Activated CD4-positive, alpha-beta T cell treated with anti-CD3 and anti-CD28 coated beads, Interleukin-2, Interleukin-4, amounts not matched to agents 100 ng/mL and 50 ng/mL, durations not matched to agents 16 hours and 8 hours (primary cell): ENCODE measurements at places on chromosomes 12 and 14.

DNA sequence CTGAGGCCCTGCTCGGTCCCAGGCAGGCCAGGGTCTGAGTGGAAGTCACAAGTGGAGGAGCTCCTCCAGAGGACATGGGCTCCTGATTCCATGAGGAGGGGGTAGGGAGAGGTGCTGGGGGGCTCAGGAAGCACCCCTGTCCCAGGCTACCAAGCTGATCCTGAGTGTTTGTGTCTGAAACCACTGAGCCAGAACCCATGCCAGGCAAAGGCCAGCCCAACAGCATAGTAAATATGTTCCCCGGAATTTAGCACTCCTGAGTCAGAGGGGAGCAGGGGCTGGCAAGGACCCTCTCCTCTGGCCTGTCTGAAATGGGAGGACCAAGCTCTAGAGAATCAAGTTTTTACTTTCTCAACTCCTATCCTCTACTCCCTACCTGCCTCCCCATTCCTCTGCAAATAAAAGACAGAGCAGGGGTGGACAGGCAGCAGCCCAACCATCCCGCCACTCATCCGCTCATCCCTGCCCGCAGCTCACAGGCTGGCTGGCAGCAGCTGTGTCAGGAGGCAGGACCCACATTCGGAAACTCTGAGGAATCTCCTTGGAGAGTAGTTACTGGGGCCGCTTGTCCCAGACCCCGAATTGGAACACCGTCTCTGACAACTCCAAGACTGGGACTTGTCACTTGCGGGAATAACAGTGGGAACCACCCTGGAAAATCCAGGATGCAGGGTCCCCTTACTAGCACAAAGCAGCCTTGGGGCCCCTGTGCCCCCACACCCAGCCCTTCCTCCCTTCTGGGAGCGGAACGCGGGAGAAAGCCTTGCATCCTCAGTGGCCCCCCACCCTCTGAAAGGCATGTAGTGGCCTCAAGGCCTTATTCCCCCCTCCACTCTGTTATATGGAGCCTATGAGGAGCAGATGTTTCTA is 102.5 kb downstream of the ZFP36L1 start:
- no peak for DNase-seq

GRCh38 chr12:76588881-76589565 is 29.5 kb upstream of the OSBPL8 start:
- DNase-seq: peak; percentile 46

- no peak for DNase-seq
Measured at GRCh38 chr12:129631316-129631715, 272.5 kb downstream of the TMEM132D start.

GRCh38 chr12:110229409-110229808 is 51.6 kb upstream of the ATP2A2 start:
- no peak for DNase-seq

DNA sequence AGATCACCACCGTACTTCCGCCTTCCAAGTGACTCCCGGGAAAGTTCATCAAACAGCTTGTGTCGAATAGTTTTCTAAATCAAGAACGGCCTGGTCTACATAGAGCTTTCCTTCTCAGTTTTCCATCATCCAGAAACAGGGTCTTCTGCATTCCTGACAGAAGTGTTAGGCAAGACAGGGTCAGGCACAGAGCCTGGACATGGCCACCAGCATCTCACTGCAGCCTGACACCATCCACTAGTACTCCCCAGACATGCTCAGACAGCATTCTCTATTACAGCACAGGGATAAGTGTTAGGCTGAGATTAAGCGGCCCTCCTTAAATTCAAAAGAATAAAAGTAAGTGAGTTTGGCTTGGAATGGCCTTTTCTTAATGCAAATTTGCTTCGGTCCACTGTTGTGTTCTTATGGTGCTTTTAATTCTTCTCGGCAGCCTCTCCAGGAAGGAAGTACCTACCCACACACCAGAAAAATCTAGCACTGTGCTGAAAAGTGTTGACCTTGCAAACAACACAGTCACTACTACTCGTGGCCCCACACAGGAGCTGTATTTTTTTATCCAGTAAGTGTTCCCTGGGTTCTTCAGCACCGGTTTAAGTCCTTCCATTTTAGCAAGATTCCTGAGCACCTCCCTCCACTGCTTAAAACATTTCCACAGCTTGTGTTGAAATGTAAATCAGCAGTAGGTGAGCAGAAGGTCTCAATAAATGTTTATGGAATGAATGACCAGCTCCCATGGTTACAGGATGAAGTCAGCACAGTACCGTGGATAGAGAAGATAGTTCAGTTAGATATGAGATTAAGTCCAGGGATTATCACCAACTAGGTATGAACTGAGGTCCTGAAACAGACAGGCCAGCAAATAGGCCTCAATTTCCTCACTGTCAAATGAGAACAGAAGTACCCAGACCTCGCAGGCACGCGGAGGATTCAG is 44.1 kb downstream of the SETD3 start:
- DNase-seq: peak; percentile 22

DNA sequence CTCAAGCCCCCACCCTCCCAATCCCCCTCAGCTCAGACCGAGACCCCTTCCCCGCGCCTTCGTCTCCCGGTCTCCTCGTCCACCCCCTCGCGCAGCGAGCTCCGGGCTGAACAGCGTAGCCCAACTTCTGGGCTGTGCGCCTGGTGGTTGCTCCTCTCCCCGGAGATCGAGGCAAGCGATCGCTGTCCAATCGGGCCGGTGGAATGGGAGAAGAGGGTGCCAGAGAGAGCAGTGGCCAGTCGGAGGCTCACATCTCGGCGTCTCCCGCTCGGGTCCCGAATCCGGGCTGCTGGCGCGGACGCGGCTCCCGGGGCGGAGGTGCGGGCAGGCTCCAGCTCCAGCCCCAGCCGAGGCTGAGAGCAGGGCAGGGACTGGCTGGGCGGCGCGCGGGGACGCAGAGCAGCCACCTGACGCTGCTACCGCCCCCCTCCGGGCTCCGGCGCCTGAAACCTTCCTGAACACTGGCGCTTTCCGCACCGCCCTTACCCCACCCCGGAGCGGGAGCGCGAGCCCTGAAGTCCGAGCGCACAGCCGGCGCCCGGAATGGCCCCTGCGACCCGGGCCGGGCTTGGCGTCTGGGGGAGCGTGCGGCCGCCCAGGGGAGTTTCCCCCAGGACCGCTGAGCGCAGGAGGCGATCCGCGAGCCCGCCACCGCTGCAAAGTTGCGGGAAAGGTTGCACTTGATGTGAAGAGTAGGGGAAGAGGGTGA is 508 bp upstream of the KCNH5 start:
- DNase-seq: no peak

- no peak for DNase-seq
Measured at GRCh38 chr14:94747739-94748138, 22.2 kb downstream of the GSC start.

DNA sequence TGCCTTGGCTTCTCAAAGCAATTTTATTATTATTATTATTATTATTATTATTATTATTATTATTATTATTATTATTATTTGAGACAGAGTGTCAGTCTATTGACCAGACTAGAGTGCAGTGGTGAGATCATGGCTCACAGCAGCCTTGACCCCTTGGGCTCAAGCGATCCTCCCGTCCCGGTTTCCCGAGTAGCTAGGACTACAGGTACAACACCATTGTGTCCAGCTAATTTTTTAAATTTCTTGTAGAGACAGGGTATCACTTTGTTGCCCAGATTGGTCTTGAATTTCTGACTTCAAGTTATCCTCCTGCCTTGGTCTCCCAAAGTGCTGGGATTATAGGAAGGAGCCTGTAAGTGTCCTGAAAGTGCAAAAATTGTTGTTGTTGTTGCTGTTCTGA is 11.6 kb upstream of the AP4S1 start:
- no peak for DNase-seq

DNA sequence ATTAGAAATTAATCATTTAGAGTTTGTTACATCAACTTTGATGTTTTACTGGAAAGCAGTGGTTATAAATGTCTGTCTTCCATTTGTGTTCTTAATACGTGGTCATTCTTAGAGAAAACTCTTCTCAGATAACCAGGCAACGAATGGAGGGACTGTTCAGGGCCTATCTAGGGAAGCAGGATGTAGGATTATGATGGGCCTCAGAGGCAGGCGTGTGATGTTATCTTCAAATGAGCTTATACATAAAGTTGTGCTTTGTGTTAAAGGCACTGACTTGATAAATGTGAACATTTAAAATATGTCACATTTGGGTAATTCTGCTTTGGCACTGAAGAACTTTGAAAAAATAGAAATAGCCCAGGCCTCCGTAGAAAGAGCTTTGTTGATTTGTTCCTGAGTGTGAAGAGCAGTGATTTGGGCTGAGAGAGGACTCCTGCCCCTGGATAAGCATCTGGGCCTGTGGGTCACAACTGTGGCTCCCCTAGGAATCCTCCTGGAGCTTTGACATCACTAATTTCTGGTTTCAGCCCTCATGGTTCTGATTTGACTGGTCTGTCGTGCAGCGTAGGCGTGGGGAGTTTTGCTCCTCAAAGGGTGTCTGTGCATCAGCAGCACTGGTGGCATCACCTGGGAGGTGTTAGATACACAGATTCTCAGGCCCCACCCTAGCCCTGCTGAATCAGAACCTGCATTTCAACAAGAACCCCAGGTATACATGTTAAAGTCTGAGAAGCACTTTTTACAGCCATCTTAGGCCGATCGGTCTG is 55.4 kb downstream of the SAMD4A start:
- peak; percentile 75 for DNase-seq

DNA sequence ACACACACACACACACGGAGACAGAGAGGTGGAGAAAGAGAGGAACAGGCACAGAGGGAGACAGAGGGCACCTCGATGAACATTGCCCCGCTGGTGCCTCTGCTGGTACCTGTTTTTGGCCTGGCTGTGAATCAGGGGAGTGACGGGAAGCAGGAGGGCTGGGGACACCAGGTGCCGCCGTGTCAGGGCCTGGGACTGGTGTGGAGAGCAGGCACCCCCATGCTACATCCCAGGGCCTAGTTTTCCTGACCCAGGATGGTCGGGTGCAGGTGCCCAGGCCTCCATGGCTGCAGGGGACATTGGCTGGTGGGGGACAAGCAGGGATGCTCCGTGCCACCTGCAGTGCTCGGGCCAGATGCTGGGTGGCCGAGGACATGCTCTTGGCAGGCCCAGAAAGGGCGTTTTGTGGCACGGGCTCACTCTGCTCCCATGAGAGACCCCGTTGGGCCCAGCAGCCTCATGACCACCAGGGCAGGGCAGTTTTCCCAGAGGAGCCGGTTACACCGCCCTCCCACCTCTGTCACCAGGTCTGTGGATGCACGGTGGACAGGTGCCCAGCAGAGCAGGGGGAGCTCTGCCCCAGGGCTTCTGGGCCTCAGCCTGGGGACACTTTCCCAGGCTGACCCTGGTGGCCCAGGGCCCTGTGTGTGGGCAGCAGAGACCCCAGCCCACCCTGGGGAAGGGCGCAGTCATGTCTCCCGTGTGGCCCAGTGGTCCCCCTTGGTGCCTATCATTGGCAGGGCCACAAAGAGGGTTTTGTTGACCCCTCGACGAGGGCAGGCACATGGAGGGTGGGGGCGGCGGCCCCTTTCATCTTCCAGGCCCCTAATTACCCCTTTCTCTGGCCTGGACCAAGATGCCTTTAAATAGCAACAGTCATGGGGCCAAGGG is 207.5 kb upstream of the RTL1 start:
- DNase-seq: no peak

- no peak for DNase-seq
Measured at GRCh38 chr14:100034961-100035500, 30.2 kb upstream of the EVL start.

DNA sequence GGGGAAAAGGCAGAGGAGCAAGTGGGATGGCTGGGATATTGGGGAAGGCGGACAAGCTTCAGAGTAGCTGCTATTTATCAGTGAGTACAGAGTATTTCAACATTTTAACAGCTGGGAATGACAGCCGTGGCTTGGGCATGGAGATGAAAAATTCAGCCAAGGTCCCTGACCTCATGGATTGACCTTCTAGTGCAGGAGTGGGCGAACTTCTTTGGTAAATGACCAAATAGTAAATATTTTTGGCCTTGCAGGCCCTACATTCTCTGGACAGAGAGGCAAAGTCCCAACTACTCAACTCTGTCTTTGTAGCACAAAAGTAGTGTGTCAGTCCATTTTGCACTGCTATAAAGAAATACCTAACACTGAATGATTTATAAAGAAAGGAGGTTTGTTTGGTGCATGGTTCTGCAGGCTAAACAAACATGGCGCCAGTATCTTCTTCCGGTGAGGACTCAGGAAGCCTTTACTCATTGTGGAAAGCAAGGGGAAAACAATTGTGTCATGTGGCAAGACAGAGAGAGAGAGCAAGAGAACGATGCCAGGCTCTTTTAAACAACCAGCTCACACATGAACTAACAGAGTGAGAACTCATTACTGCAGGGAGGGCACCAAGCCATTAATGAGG is 33.6 kb downstream of the TMEM233 start:
- no peak for DNase-seq

DNA sequence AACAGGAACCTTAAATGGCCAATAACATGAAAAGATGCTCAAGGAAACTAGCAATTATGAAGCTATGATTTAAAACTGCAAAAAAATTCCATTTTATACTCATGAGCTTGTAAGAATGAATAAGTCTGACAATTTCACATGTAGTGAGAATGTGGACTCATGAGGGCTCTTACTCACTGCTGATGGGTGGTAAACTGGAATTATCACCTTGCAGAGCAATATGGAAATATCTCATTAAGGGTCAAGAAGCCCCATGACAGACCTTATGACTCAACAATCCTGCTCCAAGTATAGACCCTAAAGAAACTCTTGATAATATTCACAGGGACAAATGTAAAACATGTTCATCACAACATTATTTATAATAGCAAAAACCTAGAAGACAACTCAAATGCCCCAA is 23.5 kb upstream of the SMAGP start:
- DNase-seq: no peak

- DNase-seq: no peak
Measured at GRCh38 chr12:113853491-113853890, 112.6 kb downstream of the RBM19 start.

- DNase-seq: no peak
Measured at GRCh38 chr14:103366741-103367140, 18.5 kb upstream of the MARK3 start.

GRCh38 chr14:91238085-91238484 is 6.4 kb downstream of the GPR68 start:
- DNase-seq: no peak

DNA sequence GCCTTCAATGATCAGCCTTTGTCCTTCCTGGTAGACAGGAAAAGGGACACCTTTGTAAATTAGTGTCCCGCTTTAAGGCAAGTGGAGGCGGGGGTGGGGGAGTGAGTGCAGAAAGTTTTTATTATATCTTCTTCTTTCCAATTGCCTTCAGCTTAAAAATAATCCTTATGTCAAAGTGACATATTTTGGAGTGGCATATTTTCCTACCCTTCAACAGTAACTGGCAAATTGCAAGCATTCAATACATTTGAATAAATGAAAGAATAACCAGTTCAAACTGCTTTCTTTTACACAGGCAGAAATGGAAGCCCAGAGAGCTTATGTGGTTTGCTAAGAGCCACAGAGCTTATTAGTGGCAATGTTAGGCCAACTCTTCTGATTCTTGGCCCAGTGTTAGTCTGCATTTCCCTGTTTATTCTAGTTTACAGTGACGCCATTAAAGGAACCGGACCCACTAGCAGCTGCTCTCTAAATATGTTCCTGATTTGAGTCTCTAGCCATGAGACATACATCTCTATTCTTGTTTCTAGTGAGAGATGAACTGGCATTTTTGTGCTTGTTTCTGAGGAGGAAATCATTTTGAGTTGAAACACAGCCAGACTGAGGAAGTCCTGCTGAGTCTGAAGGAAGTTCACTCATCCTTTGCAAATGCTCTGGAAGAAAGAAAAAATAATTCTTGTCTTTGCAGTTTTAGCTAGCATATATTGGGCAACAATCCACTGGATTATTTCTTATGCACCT is 468.7 kb downstream of the NOVA1 start:
- no peak for DNase-seq
